ENCODE measurements at places on chromosomes 16 and 17.

GRCh38 chr17:68346448-68346847 is 55.2 kb downstream of the ARSG start:
- no peak for DNase-seq

GRCh38 chr16:87431926-87432325 is 39.8 kb downstream of the MAP1LC3B start:
- no peak for DNase-seq

DNA sequence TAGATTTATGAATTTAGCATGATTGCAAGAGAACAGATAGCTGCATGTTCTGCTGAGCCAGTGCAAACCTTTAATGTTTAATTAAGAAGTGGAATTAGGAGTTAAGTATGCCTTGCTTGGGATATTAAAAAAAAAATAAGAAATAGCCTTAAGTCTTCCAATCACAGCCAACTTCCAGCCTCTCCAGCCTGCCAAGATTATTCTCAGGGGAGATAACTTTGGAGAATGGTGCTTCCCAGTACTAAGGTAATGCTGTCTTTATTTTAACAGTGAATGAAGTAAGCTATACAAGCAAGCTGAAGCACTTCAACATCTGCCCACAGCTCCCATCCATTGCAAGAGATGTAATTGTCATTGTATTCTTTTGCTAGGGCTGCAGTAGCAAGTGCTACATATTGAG is 389.5 kb upstream of the ASIC2 start:
- DNase-seq = no peak

DNA sequence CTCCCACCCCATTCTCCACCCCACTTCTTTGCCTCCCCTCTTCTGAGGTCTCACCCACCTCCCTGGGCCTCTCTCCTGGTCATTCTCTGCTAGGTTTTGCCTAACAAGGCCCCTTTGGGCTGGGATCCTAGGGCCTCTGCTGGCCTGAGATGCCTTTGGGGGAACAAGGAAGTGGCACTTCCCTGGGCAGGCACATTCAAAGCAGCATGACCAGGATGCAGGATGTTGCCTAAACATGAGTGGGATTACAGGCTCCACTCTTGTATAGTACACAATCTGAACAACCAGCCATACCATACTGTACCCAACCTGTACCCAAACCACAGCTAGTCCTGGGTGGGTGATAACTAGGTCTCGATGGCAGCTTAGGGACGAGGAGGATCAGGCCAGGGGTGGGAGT is 9.0 kb downstream of the GALK1 start:
- DNase-seq = no peak

DNA sequence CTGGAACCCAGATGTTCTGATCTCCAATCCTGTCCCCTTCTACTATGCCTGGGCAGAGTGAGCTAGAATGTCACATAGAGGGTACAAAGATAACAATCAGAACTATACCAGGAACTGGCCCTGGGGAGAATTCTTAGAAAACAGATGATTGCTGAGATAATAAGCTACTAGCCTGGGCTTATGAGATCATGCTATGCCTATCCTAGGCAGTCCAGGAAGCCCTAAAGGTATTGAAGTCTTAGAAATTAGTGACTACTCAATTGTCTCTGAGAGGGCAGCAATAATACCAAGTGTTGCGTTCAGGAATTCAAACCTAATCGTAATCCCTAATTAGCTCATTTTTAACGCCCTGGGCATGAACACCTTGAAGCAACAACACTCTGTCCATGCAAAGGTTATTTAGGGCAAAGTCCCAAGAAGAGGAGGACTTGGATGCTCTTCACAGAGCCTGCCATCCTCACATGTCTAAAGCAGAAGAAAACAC is 77.1 kb downstream of the MMD start:
- DNase-seq = no peak

DNA sequence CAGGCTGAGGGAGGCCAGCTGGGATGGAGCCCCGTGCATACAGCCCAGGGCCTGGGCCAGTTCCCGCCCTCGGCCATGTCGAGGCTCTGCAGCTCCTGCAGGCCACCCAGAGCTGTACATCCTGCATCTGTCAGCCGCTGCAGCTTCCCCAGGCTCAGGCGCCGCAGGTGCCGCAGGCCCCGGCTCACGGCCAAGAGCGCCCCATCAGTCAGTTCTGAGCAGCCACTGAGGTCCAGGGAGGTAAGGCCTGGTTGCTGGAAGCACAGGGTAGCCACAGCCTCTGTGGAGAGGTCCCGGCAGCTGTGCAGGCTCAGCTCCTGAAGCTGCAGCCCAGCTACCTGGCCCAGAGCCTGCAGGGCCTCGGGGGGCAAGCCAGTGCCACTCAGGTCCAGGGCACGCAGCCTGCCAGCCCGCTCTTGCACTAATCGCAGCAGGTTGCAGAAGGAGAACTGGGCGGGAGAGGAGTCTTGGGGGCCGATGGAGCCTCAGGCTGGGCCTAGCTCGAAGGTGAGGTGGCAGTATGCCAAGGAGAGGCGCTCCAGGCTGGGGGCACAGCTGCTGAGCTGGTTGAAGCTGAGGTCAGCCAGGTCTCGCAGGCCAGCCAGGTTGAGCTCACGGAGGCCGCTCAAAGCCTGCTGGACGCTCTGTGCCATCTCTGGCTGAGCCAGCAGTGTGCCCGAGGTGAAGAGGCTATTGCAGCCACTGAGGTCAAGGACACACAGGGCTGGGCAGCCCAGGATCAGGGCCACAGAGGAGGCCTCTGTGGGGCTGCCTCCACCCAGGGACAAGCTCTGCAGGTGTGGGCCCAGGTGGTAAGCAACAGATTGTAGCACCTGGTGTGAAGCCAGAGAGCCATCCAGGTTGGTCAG is 11.4 kb downstream of the ELMO3 start:
- DNase-seq = no peak

- no peak for DNase-seq
These were observed 60.2 kb downstream of the CMC2 start for GRCh38 chr16:80946481-80946880.

GRCh38 chr16:24844101-24845030 is 1.4 kb upstream of the SLC5A11 start:
- DNase-seq = no peak

GRCh38 chr17:49858796-49859195 is 10.9 kb upstream of the TAC4 start:
- no peak for DNase-seq

DNA sequence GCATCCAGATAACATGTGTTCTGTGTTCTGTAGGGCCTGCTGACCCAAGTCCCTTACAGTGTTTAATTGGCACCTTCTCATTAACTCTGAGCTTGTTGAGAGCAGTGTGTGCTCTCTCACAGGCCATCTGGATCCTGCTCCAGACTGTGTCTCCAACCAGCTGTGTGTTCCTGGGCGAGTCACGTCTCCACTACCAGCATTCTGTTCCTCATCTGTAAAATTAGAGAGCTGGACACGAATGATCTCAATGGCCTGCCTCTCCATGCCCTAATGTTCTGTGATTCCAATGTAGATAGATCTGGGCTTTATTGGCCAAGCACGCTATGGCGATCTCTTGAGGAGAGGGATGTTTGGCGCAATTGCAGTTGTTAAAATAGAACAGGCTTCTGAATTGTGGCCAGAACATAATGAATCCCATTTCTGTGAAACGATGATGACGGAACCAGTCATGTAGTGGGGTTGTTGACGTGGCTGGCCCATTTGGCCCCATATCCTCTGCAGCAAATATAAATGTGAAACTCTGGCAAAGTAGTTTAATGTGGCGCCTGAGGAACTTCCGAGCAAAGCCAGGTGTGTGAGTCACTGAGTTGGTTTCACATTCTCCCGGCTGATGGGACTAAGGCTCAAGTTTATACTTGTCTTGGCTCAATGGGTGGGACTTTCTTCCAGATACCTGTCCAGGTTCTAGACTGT is 22.2 kb downstream of the TBX4 start:
- no peak for DNase-seq

DNA sequence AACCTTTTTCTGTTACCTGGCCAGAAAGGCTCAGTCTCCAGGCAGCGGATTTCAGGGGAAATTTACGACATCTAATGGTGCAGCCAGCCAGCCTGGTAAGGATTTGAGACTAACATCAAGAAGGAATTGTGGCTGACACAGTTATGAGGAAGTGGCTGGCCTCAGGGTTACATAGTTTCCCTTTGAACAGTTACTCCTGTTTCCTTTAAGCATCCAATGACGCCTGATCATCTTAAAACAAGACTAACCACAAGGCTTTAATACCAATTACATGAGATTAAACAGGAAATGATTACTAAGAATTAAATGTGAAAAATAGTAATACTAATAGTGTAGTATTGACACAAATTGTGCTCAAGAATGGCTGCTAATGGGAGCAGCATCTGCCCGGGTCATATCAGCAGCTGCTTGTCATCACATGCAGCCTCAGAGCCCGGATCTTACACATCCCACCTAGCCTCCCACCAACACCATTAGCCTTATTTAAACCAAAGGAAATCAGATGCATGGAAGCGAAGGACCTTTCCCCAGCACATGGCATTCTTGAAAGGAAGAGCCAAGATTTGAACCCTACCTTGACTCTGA is 431.8 kb downstream of the PMP22 start:
- no peak for DNase-seq

DNA sequence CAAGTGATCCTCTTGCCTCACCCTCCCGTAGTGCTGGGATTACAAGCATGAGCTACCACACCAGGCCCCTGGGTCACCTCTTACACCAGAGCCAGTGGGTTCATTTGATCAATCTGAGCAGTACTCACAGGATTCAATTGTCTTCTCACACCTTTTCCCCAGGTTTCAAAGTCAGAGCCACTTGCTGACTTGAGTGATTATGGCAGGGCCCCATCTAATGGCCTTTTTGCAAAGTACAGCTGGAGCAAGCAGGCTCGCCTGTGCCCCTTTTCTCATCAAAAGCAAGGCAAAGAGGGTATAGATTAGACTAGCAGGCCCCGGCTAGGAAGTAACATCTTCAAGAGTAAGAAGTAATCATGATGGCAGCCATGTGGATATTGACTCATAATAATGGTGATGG is 114.8 kb upstream of the NOL11 start:
- DNase-seq = peak; percentile 69

All from ecto neural progenitor cell (in vitro differentiated cells).